ENCODE measurements at places on chromosomes 3 and 15.

- DNase-seq: no peak
Observed at GRCh38 chr15:95359966-95360365, 970.5 kb upstream of the NR2F2 start.

DNA sequence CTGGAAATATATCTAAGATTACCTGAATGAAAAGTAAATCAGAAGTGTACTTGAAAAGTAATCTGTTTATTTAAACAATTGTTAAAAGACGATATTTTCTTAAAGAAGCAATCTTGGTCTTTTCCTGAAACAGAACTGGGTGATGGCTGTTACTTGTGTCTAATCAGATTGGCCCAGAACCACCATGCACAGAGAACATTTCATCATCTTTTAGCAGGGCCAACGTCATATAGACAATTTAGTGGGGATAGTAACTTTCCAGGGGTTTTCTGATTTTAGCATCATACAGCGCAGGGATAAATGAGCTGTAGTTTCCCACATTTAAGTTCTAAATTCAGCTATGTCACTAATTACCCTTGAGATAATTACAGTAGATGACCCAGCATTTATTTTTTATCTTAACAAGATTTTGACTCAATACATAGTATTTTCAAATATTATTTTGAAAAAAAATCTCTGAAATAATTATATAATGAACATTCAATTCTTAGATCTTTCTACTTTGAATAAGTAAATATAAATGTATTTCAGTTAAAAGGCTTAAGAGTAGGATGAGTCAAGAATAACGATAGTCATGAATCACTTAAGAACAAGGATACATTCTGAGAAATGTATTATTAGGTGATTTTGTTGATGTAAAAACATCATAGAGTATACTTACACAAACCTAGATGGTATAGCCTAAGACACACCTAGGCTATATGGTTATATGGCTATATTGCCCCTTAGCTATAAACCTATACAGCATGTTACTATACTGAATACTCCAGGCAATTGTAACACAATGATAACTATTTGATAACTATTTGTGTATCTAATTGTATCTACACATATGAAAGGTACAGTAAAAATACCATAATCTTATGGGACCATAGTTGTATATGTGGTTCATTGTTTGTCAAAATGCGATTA lies 103.8 kb upstream of the MME start:
- DNase-seq: no peak

DNA sequence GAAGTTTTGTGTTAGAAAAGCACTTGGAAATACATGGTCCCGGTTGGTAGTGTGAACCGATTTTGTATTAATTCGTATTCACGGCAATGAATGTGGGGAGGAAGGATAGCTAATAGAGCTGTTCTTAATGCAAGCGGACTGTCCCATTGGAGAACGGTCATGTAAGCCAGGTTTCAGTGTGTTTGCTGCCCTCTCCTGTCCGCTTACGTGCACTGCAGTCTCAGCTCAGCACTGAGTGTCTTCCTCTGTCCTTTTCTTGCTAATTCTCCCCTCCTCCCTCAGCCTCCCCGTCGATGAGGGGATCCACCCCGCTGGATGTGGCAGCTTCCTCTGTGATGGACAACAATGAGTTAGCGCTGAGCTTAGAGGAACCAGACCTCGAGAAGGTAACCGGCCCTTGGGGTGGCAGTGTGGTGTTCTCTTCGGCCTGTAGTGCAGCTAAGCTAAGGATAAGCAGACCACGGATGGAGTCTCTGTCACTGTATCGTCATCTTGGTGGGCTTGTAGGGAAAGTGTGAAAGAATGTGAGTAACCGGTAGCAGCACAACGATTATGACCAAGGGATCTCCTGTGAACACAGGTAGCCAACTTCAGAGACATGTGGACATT lies 267.5 kb upstream of the CHRM5 start:
- DNase-seq: peak; percentile 87

DNA sequence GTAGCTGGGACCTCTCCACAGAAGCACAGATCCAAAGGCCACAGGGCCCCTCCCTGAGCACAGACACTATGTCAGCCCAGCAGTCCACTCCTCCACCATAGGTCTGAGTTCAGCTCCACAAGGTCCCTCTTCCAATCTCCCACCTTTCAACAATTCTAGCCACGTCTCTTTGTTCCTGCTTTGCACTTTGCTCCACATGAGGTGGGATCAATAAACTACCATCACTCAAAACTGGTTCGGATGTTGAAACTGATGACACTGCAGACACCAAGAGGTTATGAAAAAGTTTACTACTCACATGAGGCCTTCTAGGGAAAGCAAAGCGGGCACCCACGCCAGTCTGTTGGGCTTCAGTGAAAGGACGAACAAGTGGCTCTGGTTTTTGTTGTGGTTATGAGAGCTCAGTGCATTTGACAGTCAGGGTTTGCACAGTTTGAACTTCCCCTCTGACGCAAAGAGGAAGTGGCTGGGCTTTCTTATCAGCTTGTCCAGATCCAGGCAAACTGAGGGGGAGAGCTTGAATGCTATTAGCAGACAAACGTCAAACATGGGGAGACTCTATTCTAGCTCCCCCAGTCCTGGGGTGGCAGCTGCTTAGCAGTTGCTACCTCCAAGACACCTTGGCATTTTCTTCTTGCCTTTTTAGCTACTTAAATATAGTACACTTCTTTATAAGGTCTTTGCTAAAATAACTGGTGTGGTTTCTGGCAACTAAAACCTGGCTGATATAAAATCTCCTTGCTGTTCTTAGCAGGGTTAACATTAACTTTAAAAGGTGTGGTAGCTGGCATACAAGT lies 37.8 kb downstream of the ZNF445 start:
- peak; percentile 98 for DNase-seq

DNA sequence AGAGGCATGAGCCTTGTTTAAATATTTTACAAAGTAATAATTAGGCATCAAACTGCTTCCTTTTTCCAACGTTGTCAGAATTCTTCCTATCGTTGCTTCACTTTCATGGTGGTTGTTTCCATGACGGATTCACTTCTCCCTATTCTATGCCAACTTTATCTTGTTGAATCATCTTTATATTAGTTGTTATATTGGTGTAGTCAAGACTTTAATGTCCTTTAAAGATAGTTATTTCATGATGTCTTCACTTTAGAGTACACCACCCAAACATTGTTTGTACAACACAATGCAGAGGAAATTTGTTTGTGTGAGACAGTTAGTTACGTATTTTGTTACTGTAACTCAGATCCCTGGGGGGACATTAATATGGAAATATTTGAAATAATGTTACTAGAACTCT lies 61.9 kb downstream of the CRYBG3 start:
- DNase-seq: no peak

DNA sequence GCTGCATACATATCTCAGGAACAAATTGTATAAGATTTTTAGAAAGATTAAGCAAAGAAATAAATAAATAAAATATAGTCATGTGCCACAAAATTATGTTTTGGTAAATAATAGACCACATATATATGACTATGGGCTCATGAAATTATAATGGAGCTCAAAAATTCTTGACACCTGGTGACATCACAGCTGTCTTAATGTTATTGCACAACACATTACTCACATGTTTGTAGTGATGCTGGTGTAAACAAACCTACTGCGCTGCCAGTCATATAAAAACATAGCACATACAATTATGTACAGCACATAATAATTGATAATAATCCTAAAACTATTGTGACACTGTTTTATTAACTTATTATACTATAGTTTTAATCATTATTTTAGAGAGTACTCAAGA lies 1159.1 kb downstream of the SI start:
- no peak for DNase-seq

- DNase-seq: no peak
Observed at GRCh38 chr3:80079886-80080285, 312.1 kb upstream of the ROBO1 start.

DNA sequence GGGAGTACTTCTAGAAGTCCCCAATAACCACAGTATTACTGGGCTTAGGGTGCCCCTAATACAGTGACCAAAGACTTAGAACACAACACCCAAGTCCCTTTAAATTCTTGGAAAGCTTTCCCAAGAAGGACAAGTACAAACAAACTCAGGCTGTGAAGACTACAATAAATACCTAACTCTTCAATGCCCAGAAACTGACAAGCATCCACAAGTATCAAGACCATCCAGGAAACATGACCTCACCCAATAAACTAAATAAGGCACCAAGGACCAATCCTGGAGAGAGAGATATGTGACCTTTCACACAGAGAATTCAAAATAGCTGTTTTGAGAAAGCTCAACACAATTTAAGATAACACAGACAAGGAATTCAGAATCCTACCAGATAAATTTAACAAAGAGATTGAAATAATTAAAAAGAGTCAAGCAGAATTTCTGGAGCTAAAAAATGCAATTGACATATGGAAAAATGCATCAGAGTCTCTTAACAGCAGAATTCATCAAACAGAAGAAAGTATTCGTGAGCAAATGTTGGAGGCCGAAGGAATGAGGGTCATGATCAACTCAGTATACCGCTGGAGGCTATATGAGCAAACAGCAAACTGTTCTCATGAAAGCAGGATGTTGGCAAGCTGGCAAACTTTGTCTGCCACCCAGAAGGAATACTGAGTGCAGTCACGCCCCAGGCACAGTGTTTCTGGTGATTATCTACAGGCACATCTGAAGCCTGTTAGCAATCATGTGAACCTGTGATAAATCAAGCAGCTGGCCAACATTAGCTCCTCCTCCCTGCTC lies 87.0 kb upstream of the NECTIN3 start:
- DNase-seq: no peak

- DNase-seq: no peak
Observed at GRCh38 chr3:46537779-46538178, 28.3 kb downstream of the LRRC2 start.

DNA sequence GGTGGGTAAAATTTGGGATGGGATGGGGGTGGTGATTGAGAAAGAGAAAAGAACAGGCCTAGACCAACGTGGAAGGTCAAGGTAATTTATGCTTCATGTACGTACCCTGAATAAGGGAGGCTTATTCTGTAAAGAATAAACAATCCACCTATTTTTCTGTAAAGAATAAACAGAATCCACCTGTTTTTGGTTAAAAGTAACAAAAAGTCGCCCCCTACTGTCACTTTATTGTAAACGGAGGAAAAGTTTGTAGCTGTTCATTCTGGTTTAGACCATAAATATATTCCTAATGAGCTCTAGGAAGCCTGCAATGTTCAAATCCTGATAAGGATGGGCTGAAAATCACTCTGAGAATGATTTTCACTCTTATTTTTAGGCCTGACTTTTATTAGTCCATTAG lies 23.5 kb upstream of the SQOR start:
- DNase-seq: peak; percentile 47

DNA sequence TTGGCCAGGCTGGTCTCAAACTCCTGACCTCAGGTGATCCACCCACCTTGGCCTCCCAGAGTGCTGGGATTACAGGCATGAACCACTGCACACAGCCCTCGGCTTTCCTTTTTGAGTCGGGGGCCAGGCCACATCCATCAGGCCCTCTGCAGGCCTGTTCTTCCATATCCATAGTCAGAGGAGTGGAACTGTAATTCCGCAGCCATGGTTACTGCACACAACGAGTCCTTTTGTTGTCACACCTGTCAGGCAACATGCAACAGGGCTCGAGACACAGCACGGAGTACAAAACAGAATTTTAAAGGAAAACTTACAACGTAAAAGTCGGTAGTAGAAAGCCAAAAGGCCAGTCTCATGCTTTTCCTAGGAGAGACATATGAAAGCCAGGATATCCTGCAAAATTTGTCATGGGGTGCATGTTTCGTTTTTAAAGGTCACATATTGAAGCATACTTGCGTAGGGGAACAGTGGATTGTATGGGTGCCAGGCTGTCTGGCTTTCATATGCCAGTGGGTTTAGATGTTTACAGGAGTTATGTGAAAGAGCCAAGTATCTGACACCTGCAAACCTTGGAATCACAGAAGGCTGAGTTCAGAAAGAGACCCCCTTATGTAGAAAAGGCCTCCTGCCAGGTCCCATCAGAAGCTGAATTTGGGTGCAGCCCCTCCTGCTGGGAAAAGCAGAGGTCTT lies 63.2 kb upstream of the LPP start:
- no peak for DNase-seq

DNA sequence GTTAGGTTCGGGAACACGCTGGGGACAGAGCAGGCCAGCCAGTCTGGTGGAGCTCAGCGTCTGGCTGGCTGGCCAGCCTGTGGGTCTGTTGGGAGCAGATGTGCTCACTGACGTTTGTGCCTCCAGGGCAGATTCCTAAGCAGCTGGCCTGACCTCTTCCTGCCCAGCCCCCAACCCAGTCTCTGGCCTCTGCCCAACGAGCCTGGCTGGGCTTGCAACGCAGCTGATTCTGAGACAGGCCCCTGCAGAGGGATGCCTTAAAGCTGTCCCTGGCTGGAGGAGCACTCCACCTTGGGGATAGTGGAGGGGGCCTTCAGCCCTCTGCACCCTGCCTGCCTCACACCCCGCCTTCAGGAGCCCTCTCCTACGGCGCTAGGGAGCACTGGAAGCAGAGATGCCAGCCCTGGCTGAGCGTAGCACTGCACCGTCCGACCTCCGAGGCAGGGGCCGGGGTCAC lies 46.0 kb downstream of the KLF13 start:
- no peak for DNase-seq

GRCh38 chr3:45055411-45056143 lies 29.5 kb downstream of the CLEC3B start:
- DNase-seq: peak; percentile 73

GRCh38 chr3:70803891-70804290 lies 491.5 kb upstream of the MDFIC2 start:
- DNase-seq: no peak

- no peak for DNase-seq
Observed at GRCh38 chr3:101043687-101044078, 50.5 kb upstream of the ABI3BP start.

DNA sequence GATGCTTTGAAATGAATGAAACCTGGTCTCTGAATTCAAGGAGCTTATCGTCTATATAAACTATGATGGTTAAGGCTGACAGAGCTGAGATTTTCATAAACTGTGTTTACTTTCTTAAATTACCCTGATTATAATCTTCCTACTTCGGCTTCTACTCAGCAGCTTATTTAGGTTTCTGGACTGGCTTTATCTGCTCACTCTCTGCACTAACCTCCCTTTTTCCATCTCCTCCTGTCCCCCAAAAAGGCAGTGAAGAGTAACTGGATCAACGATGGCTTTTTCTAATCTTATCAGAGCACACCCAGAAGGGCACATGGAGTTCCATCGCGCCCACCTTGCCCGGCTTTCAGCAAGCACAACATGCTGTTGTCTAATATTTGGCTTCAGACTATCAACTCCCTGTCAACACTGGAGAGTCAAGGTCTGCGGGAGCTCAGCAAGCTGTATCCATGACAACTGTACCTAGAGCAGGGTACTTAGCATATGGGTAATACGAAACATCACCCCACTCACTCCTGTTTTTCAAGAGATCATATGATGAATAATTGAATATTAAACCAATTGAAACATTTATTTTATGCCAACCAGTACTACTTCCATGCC lies 417.3 kb downstream of the GABRB3 start:
- DNase-seq: no peak

GRCh38 chr3:121821421-121822199 lies 13.2 kb downstream of the IQCB1 start:
- no peak for DNase-seq

All from hematopoietic multipotent progenitor cell treated with erythropoietin and hydrocortisone succinate and interleukin-3 and kit ligand, for 8 days (in vitro differentiated cells).